Cardiac muscle cell (in vitro differentiated cells and primary cell): ENCODE measurements at places on chromosomes 13 and 19. TPM values are rescaled to one million over a fixed set of nuclear protein-coding genes. Genes with fewer than 3 reads are reported as not detected.
A peak's percentile ranks its signal among the peaks of the same experiment; 100 is the strongest.

A1BG gene
- 75.0 and 138 TPM in 2 replicates for total RNA-seq

GRCh38 chr13:28539625-28540286 is 44.8 kb upstream of the FLT1 start:
- no peak overlapping the region for H3K27ac ChIP-seq
- no peak for DNase-seq
- H3K4me3 ChIP-seq, result no peak overlapping the region
- no peaks in the 10 kb centered on the region for H3K27me3 ChIP-seq

DNA sequence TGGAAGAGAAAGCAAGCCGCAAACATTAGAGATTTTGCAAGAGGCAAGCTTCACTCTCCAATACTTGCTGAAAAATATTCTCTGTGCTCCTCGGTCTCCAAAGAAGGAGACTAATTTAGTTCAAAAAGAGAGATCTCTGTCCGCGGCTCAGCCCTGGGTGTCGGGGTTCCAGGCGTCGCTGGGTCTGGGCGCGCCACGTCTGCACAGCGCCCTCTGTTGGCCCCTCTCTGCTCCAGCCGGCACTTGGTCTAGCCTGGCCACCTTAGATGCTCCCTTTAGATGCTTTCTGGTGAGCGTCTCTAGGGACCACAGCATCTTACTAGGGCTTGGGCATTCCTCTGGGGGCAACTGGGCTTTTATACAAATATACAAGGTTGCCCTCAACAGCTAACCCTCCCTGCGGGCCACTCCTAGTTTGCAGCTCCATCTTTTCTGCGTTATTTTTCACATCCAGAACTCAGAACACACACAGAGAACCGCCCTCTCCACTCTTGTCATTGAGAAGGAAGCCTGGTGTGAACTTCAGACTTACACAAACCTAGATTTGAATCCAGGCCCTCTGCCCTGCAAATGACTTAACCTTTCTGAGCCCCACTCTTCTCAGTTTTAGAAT is 78.3 kb downstream of the CYSLTR2 start:
- DNase-seq, result peak; percentile 42
- no peak overlapping the region for H3K4me3 ChIP-seq
- H3K27ac ChIP-seq, result no peak overlapping the region

DNA sequence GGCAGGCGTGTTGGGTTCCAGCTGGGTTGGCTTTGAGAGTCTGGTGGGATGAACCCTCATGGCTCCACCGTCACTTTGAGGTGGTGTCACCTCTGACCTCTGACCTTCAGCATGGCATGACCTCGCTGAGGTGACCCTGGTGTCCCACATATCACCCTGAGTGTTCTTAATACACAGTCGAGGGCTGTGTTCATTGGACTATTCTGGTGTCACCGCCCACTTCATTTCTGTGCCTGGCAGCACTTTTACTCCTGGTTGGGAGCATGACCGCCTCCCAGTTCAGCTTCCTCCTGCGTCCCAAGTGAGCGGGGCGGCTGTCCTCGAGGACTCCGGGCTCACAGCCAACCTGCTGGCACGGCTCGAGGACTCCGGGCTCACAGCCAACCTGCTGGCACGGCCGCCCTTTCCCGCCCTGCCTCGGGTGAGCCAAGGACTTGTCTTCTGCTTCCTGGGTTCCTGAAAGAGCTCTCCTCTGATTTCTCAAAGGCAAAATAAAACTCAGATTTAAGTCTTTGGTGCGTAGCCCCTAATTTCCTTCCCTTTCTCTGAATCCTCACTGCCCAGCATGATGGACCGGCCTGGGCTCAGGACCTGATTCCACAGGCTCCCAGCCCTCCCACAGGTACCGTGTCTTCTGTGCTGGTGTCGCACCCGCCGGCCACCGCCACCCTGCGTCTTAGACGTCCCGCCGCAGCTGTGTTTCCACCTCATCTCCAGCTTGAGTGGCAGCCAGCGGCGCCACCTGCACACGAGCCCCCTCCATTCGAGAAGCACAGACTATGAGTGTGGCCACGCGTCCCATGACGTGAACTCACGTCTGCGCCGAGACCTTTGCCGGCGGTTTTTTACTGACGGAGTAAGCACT is 10.4 kb downstream of the ATP4B start:
- no peak overlapping the region for H3K27ac ChIP-seq
- H3K4me3 ChIP-seq, result no peak overlapping the region
- H3K4me1 ChIP-seq, result no peaks in the 10 kb centered on the region
- no peaks in the 10 kb centered on the region for H3K27me3 ChIP-seq

- no peaks in the 10 kb centered on the region for H3K27me3 ChIP-seq
- H3K4me1 ChIP-seq, result peaks cover 4% of the 10 kb centered on the region
- peak; percentile 92 for DNase-seq
- peak within 1 kb of the TSS; percentile 71 for H3K27ac ChIP-seq
- H3K36me3 ChIP-seq, result peaks cover 6% of the 10 kb centered on the region
Observed at GRCh38 chr19:44447916-44448674, at the start of gene ZNF229. Gene ZNF229 (minus strand): TSS chr19:44448472. CDS start chr19:44442847, 5,625 bp downstream.
